ENCODE measurements at places on chromosomes 1 and 21.

DNA sequence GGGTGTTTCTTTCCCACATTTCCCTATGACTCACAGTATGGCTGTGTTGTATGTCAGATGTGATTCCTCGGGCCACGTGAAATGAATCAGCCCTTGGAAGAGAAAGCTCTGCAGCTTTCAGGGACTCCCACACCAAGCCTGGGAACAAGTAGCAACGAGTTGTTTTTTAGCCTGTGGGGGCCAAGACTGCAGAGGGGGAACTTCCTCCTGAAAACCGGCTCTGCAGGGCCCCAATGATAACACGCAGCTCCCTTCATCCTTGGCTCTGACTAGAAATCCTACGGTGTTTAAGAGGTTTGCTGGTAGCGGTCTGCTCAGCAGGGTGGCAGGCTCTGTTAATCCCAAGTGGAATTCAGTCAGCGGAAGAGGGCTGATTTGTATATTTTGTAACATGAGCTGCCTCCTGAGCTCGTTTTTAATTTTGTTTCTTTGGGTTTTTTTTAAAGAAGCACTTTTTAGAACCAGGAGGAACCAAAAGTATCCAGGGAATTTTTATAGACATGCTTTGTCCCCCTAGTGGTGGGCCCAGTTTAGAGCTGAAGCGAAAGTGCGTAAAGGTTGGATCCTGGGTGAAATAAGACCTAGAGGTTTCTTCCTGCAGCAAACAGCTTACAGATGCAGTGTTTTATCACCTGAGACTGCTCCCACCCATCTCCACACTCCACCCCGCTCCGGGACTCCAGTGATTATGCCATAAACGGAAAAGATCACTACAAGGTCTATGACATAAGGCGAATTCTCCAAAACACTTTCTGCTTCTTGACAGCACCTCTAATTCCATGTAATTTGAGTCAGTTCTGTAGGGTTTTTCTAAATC lies 48.8 kb downstream of the LAMC2 start:
- DNase-seq, result peak; percentile 90

GRCh38 chr1:220922951-220923350 lies 43.7 kb downstream of the HLX start:
- no peak for DNase-seq

DNA sequence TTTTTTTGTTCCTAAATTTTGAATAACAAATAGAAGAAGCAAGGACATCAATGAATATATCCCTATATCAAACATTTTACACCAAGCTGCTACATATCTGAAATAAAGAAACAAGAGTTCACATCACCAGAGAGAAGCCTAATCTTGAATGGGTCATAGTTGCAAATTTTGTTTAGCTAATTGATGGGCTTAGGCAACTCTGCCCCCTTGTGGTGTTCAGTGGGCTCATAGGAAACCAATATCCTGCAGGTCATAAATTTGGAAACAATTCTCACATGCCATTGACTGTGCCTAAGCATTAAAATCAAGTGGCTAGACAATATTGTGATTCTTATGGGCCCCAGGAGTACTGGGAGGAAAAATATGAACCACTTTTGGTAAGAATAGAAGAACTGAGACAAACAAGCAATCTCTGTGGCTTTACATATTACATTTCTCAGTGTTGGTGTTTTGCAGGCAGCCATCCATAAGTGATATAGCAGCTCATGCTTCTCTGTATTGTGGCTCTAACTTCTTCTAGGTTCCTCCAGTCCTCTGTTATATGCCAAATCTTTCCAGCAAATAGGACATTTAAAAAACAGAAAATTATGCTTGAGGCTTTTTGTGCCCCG lies 1262.8 kb upstream of the PRMT6 start:
- DNase-seq, result no peak

- DNase-seq, result no peak
Measured at GRCh38 chr1:40736085-40736531, 44.6 kb downstream of the NFYC start.

DNA sequence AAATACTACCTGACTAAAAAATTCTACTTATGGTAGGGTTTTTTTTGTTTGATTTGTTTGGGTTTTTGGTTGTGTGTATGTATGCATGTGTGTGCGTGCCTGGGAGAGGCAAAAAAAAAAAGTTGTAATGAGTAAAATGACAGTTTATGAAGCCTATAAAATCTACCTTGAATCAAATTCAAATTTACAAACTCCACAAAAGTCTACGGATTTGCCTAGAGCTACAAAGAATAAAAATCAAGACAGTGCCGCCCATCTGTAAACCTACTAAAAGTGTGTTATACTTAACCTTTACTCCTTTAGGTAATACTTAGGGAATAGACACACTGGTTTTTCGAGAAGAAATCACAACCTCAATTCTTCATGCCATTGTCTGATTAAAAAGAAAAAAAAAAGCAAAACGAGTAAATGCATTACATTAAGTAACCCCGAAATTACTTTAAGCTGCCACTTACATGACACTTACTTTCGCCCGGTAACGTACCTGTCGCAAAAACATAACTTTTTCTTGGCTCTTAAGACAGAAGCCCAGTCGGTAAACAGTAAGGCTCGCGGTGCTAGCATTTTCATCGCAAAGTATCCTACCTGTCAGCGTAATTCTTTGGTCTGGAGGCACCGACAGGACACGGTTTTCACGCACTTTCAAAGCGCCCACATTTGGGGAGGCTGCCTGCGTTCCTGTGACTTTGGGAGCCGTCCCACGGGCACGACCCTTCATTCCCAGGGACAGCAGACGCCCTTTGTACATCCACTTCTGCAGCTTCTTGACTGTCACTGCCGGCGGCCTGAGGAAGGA lies 951 bp downstream of the SYDE2 start:
- DNase-seq, result peak; percentile 20

- DNase-seq, result no peak
Measured at GRCh38 chr1:91779548-91780021, 106.4 kb downstream of the TGFBR3 start.
